ENCODE measurements at places on chromosomes 3 and 15.

GRCh38 chr3:16385151-16385550 is 120.1 kb downstream of the OXNAD1 start:
- DNase-seq: no peak

GRCh38 chr3:12758025-12758781 is 856 bp downstream of the TMEM40 start:
- DNase-seq: no peak

GRCh38 chr3:19272296-19272695 is 124.0 kb downstream of the KCNH8 start:
- DNase-seq: no peak

- DNase-seq: no peak
These were observed 92.0 kb upstream of the TSEN2 start for GRCh38 chr3:12392101-12392878.

- DNase-seq: no peak
These were observed 1.8 kb downstream of the CELSR3 start for GRCh38 chr3:48660800-48661400.

- DNase-seq: no peak
These were observed 3.1 kb downstream of the NSUN3 start for GRCh38 chr3:94065819-94066480.

DNA sequence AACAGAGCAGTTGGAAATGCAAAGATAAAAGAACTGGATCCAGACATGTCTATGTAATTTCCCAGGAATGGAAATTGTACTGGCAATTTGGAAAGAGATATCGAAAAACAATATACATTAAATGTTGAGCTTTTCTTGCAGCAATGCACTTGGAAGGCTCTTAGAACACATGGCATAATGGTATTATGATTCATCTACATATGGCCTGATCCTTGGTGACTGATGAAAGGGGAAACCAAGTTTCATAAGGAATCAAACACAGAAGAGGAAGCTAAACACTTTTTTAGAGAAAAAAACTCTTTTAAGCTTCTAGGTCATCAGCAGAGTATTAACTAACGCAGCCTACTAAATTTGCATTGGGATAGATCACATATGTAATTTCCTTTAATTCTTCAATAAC is 12.4 kb upstream of the GREM1 start:
- no peak for DNase-seq

GRCh38 chr3:46383951-46384330 is 13.2 kb downstream of the CCR5 start:
- no peak for DNase-seq

- no peak for DNase-seq
These were observed 27.5 kb upstream of the FAM81A start for GRCh38 chr15:59410391-59410896.

DNA sequence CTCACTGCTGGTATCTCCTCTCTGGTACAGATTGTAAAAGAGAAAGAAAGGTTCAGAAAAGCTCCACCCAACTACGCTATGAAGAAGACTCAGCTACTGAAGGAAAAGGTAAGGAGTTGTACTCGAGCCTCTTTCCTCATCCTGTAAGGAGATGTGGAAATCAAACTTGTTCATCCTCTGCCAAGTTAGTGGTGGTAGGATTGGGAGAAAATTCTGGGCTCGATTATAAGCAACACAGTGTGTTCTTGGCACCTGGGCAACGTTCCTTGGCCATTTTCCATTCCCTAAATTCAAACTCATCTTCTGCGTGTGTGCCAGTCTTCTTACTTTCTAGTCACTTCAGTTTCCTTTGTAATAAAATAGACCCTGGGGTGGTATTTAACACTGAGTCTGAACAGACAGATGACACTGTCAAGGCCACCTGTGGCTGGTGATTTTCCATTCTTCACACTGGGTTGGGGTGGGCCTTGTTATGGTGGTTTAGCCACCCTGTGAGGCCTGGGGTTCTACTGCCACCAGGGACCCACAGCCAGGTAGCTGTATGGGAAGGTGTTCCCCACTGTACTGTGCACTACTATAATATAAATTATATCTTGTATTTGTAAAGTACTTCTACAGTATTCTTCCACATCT is 17.1 kb upstream of the ITPKA start:
- no peak for DNase-seq

DNA sequence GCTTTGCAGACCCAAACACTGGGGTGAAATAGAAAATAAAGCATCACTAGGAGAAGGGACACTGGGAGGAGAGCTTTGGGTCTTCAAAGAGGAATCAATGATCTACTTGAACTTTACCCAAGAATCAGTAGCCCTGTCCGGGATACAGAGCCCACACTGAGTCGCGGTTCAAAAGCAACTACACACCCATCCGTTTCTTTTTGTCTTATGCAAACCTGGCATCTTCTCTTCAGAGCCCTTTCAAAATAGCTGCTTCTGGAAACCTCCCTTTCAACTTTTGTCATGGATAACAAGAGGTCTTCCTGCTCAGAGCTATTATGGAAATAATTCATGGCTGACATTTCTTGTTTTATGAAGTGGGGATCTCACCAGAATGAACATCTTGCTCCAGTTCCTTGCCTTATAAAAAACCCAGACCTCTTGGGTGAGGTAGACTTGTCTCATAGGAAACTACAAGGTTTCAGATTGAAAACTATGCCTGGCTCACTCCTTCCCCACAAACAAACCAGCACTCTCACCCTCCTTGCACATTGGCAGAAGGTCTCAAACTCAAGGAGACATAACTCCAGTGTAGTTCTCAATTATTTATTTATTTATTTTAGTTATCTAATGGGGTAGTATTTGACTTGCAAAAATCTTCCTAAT is 115.1 kb upstream of the ARHGEF3 start:
- no peak for DNase-seq

Data from activated T-helper 1 cell treated with anti-CD3 and anti-CD28 coated beads, Interleukin-2, amount 50 U/mL, for 16 hours (primary cell).